ENCODE measurements at places on chromosomes 4 and X. TPM values are rescaled to one million over a fixed set of nuclear protein-coding genes. Genes with fewer than 3 reads are reported as not detected.

Gene SLITRK4
- total RNA-seq = not detected

Gene NSUN7
- not detected for total RNA-seq

Gene MAGED4
- total RNA-seq = 0.24 TPM

Gene EIF2S3
- total RNA-seq = 259 TPM

Gene CXorf49
- total RNA-seq = not detected

Gene BCORL1
- 12.1 TPM for total RNA-seq

Gene CFAP47
- not detected for total RNA-seq

Gene P2RY10
- 64.9 TPM for total RNA-seq

Gene GAGE12H
- not detected for total RNA-seq

Gene KLB
- total RNA-seq = not detected

Gene ANTXR2
- total RNA-seq = 18.2 TPM

Gene MID2
- total RNA-seq = 13.3 TPM

Gene BRS3
- not detected for total RNA-seq
